ENCODE measurements at places on chromosomes 12 and 14. TPM values are rescaled to one million over a fixed set of nuclear protein-coding genes. Genes with fewer than 3 reads are reported as not detected.

Gene GLIPR1L1
- not detected for polyA plus RNA-seq

Gene MDP1
- polyA plus RNA-seq: 21.4 TPM

Gene P3H3
- 21.9 TPM for polyA plus RNA-seq

Gene FGD4
- polyA plus RNA-seq: 2.0 TPM

Gene MYO1H
- not detected for polyA plus RNA-seq

Gene C3AR1
- not detected for polyA plus RNA-seq

Gene RGS6
- polyA plus RNA-seq: not detected

Gene KCNC2
- polyA plus RNA-seq: not detected

DNA sequence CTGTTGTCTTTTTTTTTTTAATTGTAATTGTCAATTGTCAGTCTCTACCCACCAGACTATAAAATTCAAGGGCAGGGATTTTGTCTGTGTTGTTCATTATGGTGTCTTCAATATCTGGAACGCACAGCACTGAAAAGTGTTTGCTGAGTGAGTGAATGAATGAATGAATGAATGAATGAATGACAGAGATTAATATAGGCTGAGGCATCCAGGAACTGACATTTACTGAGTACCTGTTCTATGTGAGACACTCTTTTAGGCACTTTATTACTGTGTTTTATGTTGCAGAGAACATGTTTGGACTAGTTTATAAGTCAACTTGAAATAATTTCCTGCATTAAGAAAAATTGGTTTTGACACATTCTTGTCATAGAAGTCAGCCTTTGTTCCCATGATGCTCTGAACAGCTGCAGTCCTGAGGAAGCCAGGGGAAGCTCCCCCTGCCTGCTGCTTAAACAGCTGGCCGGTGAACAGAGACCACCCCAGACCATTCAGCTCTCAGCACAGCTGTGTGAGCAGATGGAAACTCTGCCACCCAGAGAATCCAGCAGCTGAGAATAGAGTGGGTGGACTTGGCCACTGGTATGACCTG lies 160.7 kb upstream of the CCND2 start:
- no peak for DNase-seq

DNA sequence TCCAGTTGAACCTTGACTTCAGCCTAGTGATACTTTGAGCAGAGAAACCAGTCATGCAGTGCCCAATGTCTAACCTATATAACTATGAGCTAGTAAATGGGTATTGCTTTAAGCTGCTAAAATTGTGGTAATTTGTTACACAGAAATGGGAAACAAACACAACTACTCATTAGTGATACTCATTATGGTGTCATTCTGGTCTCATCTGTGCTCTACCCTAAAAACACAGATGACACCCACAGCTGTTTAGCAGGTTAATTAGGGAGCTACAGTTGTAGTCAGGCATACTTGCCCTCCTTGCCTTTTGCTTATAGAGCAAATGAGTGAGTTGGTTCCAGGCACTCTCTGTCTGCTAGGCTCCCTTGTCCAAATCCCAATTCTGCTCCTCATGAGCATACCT lies 50.0 kb upstream of the ATF7IP start:
- DNase-seq: no peak

DNA sequence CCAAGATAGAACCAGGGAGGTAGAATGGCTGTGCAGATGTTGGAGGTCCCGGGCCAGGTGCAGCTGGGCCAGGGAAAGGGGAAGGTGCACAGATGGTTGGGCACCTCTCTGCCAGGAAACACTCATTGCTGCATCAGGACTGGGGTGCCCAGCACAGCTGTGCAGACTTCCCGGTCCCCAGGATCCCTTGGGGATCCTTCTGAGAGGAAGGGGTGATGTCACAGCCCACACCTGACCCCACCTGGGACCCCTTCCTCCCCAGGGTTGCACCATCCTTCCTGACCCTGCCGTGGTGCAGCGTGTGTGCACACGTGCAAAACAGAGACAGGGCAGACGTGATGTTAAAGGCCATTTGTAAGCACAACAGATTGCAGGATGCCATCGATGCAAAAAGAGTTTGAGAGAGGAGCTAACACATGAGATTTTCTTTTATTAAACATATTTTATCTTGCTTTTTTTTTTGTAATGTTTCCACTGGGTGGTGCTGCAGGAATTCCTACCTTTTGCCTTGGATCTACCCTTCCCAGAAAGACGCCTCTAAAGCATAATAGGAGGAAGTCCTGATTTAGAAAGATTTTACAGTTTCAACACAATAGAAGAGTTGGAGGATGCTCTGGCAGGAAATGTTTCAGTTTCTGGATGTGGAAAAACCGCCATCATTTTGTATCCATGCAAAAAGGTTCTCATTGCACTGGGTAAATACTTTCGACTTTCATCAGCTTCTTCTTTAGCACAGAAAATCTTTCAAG lies 14.8 kb downstream of the ELK3 start:
- DNase-seq: no peak

GRCh38 chr14:32470161-32470715 lies 141.1 kb downstream of the AKAP6 start:
- no peak for DNase-seq

- DNase-seq: no peak
Measured at GRCh38 chr14:49545716-49546115, 40.5 kb downstream of the RPS29 start.

DNA sequence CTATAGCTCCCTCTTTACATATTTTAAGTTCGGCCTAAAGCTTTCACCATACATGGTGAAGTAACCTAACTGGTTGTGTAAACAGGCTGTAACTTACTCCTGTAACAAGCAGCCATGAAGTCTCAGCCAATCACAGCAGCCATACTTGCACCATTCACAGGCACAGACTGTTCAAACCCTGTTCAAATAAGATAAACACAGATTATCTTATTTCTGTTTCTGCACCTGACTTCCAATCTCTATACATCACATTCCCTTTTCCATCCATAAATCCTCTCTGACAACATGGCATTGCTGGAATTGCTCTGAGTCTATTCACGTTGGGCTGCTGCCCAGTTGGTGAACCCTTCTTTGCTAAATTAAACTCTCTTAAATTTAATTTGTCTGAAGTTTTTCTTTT lies 34.5 kb upstream of the ARID2 start:
- DNase-seq: no peak

DNA sequence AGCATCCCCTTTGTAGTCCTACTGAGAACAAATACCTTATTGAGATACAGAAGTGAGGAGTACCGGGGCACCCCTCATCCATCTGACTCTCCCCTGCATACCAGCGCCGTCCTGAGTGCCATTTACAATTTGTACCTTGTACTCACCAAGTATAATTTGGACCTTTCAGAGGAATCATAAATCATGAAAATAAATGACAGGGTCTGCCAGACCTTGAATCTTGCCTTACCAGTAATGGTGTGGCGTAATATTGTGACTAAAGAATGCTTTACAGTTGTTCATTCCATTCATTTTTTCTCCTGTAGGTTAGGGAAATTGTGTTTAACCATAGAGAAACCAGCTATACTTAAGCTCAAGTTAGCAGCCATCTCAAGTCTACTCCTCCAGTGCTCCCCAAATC lies 243.7 kb upstream of the RGS6 start:
- DNase-seq: no peak

GRCh38 chr12:32587581-32588495 lies 91.3 kb upstream of the DNM1L start:
- no peak for DNase-seq

- no peak for DNase-seq
Measured at GRCh38 chr12:127241072-127241817, 1025.7 kb upstream of the TMEM132C start.

DNA sequence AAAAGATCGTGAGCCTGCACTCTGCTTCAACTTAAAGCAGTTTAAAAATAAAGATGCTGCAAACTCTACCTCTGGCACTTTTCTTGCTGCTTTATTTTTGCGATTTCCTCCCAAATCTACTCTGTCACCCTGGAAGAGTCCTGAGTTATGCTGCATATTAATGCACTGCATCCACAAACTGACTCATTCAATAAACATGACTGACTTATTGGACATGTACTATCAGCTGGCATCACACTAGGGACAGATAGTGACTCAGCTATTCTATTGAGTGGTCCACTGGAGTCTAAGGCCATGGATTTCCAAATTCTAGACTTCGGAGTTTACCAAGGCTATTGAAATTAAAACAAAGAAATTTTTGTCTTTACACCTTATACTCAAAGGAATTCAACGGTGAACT lies 90.7 kb upstream of the PTPRR start:
- peak; percentile 21 for DNase-seq

DNA sequence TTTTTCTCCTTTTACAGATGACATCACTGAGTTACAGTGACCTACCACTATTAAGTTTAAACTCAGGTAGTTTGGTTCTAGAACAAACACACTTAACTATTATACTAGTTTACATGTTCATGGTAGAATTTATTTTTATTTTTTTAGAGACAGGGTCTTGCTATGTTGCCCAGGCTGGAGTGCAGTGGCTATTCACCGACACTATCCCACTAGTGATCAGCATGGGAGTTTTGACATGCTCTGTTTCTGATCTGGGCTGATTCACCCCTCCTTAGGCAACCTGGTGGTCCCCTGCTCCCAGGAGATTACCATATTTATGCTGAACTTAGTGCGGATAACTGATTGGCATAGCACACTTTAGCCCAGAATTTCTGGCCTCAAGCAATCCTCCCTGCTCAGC lies 66.4 kb upstream of the LTA4H start:
- no peak for DNase-seq

DNA sequence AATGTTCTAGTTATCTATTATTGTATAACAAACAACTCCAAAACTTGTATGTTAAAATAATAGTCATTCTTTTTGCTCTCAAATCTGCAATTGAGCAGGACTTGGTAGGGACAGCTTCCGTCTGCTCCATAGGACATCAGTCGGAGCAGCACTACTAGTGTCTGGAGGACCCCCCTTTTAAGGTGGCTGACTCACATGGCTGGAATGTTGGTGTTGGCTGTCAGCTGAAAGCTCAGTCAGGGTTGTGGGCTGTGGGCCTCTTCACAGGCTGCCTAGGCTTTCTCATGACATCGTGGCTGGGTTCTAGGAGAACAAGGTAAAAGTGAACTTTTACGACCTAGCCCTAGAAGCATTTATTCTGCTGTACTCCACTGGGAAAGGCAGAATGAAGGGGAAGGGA lies 160.6 kb downstream of the ANO4 start:
- no peak for DNase-seq

DNA sequence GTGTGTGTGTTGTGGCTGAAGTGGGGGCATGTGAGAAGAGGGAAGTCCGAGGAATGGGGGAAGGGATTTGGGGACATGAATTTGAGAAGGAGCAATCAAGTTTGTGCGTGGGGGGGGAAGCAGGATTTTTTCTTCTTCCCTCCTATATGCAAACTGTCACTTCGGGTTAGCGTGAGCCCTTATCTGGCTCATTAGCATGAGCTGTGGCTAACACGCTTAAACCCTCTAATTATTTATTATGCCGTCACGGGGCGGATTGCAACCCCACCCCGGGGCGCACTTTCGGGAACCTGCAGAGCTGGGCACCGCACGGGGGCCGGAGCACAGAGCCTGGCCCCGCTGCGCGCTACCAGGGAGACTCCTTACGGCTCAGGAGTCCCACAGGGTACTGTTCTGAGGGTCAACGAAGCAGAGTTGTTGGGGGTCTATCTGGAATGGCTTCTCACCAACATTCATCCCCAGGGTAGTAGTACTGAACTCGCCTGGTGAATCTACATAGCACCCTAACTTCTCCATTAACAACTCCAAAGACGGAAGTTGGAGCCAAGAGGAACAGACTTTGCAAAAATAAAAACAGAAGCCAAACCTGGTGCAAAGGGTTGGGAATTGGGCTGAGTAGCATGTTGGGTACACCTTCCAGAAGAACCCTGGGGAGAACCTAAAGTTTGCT lies 6.4 kb upstream of the ASCL1 start:
- no peak for DNase-seq

DNA sequence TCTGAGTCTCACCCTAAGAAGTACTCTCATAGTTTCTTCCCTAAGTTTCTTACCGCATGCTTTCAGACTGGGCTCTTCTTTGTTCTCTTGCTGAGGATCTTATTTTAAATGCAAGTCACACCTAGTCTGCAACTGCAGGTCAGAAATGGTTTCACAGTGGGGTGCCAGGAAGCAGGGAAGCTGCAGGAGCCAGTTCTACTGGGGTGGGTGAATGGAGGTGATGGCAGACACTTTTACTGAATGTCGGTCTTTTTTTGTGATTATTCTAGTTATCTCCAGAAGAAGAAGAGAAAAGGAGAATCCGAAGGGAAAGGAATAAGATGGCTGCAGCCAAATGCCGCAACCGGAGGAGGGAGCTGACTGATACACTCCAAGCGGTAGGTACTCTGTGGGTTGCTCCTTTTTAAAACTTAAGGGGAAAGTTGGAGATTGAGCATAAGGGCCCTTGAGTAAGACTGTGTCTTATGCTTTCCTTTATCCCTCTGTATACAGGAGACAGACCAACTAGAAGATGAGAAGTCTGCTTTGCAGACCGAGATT lies 1.7 kb downstream of the FOS start:
- DNase-seq: no peak

GRCh38 chr12:110917467-110917866 lies 2.9 kb downstream of the MYL2 start:
- peak; percentile 70 for DNase-seq

DNA sequence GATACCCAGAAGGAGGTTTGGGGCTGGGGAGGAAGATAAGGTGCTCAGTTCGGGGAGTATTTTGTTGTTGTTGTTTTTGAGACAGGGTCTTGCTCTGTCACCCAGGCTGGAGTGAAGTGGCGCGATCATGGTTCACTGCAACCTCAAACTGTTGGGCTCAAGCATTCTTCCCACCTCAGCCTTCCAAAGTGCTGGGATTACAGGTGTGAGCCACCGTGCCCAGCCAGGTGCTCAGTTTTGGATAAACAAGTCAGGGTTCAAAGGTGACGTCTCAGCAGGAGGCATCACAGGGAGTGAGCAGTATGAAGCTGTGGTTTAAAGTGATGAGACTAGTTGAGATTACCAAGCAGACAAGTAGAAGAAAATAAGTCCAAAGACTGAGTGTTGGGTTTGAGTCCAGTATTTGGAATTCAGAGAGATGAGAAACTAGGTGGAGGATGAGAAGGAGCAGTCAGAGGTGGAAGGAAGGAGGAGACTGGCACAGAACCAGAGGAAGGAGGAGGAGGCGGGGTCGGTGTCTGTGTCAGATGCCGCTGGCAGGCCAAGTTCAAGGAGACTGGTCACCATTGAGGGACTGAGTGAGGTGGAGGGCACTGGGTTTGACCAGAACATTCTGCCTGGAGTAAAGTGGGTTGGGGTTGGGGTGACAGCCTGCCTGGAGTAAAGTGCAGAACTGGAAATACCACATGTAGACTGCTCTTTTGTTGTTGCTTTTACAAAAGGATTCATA lies 16.1 kb downstream of the SLC35E3 start:
- DNase-seq: no peak
